ENCODE measurements at places on chromosomes 2 and 18.
A peak's percentile ranks its signal among the peaks of the same experiment; 100 is the strongest.

- no peak for DNase-seq
Measured at GRCh38 chr2:196288006-196288538, 116.7 kb upstream of the STK17B start.

GRCh38 chr18:9753846-9754245, 45.7 kb downstream of the RAB31 start:
- DNase-seq = no peak

DNA sequence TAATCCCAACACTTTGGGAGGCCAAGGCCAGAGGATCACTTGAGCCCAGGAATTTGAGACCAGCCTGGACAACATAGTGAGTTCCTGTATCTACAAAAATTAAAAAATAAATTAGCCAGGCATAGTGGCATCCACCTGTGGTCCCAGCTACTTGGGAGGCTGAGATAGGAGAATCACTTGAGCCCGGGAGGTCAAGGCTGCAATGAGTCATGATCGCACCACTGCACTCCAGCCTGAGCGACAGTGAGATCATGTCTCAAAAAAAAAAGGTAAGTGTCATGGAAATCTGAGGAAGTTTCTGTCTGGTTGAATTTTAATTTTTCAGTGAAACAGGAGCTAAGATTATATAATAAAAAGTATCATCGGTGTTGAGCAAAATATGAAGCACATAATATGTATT, 2.5 kb upstream of the C2orf15 start:
- DNase-seq = no peak

DNA sequence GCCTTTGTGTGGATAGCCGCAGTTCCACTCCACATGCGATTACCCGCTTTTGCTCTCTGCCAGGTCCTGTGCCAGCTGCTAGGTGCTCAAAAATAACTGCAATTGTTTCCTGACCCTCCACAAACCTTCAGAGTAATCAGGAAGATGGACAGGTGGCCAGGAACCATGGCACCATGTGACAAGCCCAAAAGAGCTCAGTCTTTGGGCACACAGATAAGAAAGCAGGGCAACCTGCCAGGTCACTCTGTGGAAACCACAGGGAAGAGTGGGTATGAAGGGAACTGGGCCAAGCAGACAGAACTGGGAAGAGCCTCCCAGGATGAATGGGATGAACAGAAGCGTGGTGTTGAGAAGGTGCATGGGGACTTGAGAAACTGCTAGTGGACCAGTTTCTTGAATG, 79.4 kb upstream of the AGAP1 start:
- no peak for DNase-seq

DNA sequence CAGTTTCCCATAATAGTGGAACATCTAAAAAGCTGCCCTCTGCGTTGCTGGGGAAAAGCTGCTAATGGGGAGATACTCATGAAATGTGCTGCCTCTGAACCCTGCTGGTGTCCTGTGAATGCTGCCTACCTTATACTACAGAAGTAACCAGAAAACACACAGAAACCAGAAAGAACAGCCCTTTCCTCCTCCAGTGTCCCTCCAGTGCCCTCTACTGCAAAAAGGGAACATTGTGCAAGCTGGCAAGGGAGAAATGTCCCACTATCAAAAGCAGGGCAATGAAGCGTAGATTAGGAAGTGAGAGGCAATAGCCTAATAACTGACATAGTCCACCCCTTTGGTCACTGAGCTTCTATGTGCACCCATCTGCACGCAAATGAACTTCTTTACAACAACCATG, 162.7 kb upstream of the ETAA1 start:
- DNase-seq = no peak

- no peak for DNase-seq
Measured at GRCh38 chr2:233416706-233417105, 62.4 kb downstream of the DGKD start.

- no peak for DNase-seq
Measured at GRCh38 chr2:220811115-220811514, 761.0 kb downstream of the EPHA4 start.

DNA sequence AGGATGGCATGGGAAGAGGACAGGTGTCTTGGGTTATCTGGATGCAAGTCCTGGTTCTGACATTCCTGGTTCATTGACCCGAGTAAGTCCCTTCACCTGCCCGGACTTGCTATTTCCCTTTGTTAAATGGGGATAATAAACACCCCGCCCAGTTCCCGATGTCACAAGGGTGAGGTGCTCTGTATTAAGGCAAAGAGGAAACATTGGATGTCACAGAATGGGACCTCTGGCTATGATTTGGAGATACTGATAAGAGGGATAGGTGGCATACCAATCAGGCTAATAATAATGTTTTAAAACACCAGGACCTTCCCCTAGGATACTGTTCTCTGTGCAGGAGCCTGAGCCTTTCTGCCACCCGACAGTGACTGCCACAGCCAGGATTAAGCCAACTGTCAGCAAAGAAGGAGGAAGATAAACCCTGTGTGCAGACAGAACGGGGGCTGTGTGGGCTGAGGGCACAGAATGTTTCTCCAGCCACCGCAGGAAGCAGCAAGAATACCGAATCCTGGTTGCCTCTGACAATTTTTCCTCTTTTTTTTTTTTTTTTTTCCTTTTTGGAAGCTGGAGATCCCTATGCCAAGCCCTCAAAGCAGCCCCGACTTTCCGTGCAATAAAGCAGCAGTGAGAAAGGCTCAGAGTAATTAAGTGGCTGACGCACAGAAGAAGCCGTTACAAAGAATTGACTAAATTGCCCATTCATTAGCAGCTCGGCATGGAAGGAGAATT, 336.6 kb downstream of the SMAD2 start:
- DNase-seq = no peak

- DNase-seq = no peak
Measured at GRCh38 chr2:45458909-45459563, 152.0 kb downstream of the SRBD1 start.

DNA sequence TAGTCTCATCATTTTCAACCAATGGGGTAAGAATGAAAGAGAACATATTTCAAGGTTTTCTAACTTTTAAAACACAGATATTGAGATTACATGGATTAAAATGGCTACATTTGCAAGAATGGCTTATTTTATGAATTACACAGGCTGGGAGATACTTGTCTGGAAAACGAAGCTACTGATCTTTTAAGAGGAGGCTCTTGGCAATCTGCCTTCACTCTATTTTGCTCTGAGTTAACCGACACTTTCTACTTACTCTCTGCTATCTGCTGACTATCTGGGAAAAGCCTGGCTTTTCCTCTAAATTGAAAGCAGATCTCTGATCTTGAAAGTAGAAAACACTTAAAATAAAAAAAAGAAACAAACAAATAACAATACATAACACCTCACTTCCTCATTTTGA, 325.4 kb upstream of the LINC00305 start:
- no peak for DNase-seq

DNA sequence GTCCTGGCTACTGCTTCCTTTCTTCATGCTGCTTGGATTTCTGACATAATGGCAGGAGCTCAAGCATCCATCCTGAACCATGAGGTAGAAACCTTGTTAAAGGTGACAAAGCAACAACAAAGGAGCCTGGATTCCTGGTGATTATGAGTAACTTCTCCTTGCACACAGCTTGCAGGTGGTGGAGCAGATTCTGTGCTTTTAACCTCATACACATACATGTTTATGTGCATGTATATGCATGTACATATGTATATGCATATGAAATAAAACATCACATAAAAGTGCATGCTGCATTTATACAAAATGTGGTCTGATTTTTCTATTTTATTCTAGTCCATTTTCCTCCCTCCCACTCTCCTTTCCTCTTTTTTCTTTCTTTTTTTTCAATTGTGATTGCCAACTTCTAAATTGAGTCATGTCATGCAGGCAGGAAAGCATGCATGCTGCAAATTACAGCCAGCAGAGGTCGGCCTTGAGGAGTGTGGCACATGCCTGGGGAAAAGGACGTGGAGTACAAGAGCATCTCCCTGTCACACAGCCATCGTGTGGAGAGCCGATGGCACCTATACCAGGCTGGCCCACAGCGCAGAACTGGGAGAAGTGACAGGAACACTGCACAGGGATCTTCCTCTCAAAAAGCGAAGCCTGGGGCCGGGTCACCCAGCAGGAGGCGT, 17.9 kb downstream of the LCT start:
- no peak for DNase-seq

GRCh38 chr18:79796531-79797405, 970 bp upstream of the KCNG2 start:
- no peak for DNase-seq

DNA sequence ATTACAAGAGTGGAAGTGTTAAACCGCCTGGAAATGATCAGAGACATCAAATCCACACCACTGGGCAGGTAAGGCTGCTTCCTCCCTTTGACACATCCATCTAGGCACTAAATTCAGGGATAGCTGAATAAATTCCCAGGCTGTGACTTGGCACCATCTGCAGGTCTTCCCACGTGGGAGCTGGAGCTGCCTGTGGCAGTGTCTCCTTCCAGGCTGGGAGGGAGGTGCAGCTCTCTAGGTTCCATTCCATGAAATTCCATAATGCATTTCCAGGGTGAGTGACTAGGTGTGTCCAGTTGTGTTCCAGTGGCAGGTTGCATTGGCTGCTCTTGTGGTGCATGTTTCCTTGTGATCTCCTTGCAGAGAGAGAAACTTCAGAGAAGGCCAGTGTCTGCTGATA, 188.9 kb upstream of the CXCR4 start:
- DNase-seq = no peak

DNA sequence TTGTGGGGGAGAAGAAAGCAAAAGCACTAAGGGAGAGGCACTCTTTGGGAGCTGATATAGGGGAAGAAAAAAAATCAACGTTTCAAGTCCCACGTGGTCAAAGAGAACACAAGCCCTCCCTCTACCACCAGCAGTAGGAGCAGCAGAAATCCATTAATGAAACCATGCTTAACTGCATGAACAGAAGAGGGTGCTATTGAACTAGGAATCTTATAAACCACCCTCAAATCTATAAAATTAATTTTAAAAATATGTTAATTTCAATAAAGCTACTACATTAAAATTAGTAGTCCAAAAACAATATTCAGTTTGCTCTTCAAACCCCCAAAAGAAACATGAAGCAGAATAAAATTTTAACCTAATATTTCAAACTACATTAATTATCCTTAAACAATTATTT, 147.8 kb downstream of the TMEM18 start:
- no peak for DNase-seq

DNA sequence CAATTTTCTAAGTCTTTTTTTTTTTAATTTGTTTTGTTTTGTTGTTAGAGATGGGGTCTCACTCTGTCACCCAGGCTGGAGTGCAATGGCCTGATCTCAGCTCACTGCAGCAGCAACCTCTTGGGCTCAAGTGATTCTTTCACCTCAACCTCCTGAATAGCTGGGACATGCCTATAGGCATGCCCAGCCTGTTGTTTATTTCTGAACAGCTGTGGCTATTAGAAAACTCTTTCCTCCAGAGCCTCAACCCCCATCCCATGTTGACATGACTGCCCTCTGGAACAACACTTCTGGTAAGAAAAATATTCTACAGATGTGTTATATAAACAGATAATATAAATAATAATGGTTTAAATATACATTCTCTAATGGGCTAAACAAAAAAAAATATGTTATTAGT, 44.4 kb upstream of the TWSG1 start:
- DNase-seq = no peak

- DNase-seq = no peak
Measured at GRCh38 chr2:16323126-16323520, 342.5 kb downstream of the CYRIA start.

GRCh38 chr2:175187378-175187777, 5.9 kb upstream of the ATP5MC3 start:
- DNase-seq = no peak

- DNase-seq = no peak
Measured at GRCh38 chr18:56574861-56575260, 63.5 kb downstream of the TXNL1 start.

DNA sequence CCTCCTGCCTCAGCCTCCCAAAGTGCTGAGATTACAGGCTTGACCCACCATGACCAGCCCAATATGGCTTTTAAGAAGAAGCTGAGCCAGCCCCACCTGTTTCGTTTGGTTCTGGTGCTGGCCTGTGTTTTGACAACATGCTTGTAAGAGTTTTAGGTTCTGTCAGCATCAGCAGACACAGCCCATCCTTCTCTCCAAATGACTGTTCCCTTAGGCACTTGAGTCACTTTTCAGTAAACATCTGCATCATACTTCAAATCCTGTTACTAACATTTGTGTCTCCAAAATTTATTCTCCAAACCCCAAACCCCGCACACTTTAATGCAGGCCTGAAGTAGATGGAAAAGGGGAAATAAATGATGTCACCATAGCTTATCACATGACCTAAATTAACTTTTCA, 1118.5 kb downstream of the TSN start:
- DNase-seq = no peak

GRCh38 chr2:12607971-12608370, 108.8 kb upstream of the TRIB2 start:
- no peak for DNase-seq

GRCh38 chr2:11024687-11025086, 113.0 kb downstream of the KCNF1 start:
- no peak for DNase-seq

DNA sequence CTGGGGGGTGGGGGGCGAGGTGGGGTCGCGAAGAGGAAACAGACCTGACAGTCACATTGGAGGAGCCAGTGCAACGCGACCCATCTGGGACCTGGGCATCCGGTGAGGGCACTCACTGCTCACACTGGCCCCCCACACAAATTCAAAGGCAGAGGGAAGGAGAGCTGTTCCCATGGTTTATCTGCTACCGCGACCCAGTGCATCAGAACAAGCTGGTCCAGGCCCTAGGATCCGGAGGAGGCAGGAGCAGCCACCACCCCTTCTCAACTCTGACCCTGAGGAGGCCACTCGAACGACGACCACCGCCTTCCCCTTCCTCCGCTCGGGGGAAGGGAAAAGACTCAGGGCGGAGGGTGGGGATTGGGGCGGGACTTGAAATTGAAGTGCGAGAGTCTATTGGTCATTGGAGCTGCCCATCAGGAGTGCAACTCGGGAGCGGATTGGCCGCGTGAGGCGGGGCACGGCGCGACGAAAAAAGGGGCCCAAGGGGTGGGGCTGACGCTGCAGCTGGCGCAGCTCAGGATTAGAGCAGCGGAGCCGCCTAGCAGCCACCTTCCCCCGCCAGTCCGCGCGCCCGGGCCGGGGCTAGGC, at the start of gene CDK5R2:
Gene CDK5R2, plus strand, starts transcription at position 526 of the 591 bp plus-strand sequence. CDS start 155 bp downstream, outside the sequence.
- peak; percentile 66 for DNase-seq

- no peak for DNase-seq
Measured at GRCh38 chr2:216428618-216429350, 16.5 kb downstream of the SMARCAL1 start.

- DNase-seq = no peak
Measured at GRCh38 chr2:112995346-112995920, 9.8 kb upstream of the IL36A start.

- no peak for DNase-seq
Measured at GRCh38 chr2:167579826-167580225, 667.6 kb downstream of the STK39 start.

GRCh38 chr2:149028377-149028776, 10.1 kb upstream of the LYPD6B start:
- no peak for DNase-seq

DNA sequence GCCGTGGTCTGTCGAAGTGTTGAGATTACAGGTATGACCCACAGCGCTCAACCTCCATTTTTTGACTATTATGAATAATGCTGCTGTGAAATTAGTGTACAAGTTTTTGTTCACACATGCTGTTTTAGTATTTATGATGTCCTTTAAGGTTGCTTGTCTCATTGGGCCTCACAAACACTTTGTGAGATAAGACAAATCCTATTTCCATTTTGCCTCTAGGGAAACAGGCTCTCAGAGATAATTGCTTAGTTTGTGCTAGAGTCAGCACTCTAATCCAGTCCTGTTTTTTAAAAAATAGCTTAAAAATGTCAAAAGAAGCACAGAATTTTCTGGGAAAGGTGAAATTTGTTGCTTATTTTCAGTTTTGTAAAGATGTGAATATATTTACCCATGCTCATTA, 43.3 kb upstream of the CUL3 start:
- DNase-seq = no peak

All from activated B cell treated with CpG ODN at 0.5 μM for 24 hours (primary cell).